Stimulated activated CD4-positive, alpha-beta T cell treated with anti-CD3 and anti-CD28 coated beads, Interleukin-1b, Interleukin-23, amount 100 ng/mL, for 1 hour (primary cell): ENCODE measurements at places on chromosomes 12 and 14.

- no peak for DNase-seq
Observed at GRCh38 chr12:28884904-28885679, 264.0 kb upstream of the FAR2 start.

- DNase-seq: no peak
Observed at GRCh38 chr12:44677724-44678123, 198.4 kb downstream of the NELL2 start.

DNA sequence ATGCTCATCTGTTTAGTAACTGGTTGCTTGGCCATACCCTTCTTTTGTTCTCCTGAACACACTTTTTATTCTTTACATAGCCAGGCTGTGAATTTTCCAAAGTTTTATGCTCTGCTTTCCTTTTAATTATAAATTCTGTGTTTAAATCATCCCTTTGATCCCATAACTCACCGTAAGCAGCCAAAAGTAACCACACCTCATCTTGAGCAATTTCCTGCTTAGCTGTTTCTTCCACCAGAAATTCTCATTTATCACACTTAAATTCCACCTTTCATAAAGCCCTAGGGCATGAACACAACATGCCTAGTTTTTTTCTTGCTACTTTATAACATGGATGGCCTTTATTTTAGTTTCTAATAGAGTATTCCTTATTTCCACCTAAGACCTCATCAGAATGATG is 510.7 kb downstream of the C12orf50 start:
- no peak for DNase-seq

- DNase-seq: no peak
Observed at GRCh38 chr12:129871991-129872972, 31.5 kb downstream of the TMEM132D start.

DNA sequence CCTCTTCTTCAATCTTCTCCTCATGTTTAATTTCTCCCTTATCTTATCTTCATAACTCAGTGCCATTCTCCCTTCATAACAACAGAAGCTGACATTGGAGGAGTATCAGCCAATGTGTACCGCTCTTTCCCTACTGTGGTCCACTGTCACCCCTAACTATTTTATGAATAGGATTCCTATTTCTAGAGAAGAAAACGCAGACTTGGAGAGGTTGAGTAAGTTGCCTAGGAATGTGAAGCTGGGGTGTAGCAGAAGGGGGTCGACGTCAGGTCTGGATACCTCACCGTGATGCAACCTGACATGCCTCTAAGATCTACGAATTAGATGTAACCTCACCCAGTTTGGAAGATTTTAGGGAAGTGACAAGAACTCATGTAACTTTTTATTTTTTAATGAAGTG is 17.1 kb downstream of the LMO3 start:
- no peak for DNase-seq

- no peak for DNase-seq
Observed at GRCh38 chr14:26261368-26262122, 336.3 kb downstream of the NOVA1 start.

- no peak for DNase-seq
Observed at GRCh38 chr12:77496714-77497113, 334.0 kb upstream of the NAV3 start.

DNA sequence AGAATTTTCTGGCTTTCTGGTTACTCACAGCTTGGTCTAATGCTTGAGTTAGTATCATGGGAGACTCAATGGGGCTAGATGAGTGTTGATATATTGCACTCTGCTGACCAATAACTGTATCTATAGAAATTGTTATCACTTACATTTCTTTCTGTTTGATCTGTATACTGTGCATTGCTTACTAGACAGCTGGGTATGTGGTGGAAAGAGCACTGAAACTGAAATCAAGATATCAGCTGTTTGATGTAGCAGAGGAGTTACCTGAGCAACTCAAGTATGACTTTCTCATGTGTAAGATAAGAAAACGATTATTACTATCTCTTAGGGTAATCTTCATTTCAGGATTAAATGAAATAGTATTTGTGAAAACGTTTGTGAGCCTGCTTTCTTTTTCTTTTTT is 183.0 kb downstream of the SLC15A5 start:
- no peak for DNase-seq

DNA sequence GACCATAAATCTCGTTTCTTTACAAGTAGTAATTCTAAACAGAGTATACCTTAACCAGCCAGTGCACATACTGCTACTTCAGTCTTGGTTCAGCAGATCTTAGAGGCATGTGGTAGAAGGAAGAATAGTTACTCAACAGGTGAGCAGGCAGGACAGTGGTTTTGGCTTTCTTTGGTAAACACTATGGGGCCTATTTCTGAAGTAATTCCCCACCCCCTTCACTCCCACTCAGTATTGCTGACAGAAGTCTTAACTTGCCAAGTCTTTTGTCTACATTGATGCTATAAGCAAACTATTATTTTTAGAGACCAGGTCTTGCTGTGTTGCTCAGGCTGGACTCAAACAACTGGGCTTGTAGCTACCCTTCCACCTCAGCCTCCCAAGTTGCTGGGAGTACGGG is 68.5 kb downstream of the FBXO34 start:
- DNase-seq: no peak

- DNase-seq: no peak
Observed at GRCh38 chr12:95848575-95849388, 10.0 kb upstream of the SNRPF start.

- no peak for DNase-seq
Observed at GRCh38 chr12:130300737-130301535, 36.8 kb upstream of the PIWIL1 start.

DNA sequence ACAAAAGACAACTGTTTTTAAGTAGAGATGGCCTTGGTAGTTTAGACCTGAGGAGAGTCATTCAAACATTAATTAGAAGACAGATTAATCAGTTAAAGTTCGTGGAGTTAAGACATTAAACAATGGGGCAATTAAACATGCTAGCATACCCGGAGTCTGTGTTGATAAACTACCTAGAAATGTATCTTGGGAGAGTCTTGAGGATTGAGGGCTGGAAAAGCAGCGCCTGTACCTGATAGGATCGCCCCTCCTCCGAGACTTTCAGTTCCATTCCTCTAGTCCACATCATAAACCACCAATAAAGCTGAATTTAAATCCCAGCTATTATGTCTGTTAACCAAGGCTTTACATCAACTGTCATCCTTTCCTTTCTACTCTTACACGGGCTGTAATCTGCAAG is 1.0 kb upstream of the KRAS start:
- no peak for DNase-seq

DNA sequence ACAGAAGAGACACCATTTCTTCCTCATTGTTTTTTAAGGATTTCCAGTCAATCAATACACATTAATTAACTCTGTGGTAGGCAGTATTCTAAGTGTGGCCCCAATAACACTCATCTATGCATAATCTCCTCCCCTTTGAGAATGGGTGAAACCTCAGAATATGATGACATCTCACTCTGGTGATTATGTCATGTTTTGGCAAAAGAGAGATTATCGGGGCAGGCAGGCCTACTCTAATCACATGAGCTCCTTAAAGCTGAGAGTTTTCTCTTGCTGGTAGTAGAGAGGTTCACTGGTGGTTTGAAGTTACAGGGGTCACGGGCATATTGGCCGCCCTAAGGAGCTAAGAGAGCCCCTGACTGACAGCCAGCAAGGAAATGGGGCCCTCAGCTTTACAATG is 7.1 kb upstream of the LGMN start:
- DNase-seq: no peak

- DNase-seq: no peak
Observed at GRCh38 chr12:98002887-98003493, 512.4 kb upstream of the TMPO start.
